ENCODE measurements at places on chromosomes 7 and 10.

DNA sequence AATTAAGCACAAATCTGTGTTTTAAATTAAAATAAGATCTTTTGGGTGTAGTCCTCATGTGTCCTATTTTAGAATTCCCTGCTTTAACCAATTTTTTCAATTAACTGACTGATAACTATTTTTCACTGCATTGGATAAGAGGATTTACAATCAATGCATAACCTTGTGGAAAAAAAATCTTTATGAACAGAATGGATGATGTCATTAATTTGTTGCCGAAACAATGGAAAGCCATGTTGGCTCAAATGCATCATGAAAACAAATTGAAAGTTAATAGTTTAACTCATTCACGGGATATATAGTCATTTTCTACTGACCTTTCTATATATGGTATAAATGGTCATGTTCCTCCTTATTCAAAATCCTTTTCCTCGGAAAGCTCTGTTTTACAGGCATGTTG is 82.3 kb downstream of the PRLHR start:
- DNase-seq = no peak

DNA sequence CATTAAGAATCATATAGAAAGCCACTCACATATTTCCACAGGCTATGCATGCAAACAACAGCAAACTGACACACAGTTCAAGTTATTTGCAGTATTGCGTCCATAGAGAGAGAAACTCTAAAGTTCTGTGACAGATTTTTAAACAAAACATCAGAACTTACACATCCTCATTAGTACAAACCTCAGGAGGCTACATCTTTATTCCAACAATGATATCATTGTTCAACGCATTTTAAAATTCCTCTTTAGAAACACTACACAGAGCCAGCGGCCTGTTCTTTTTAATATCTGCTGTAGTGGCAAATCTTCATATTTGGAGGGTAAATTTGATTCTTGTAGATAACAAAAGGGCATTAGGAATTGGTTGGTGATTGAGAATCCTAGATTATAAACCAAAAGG is 55.9 kb upstream of the NFE2L3 start:
- no peak for DNase-seq

GRCh38 chr10:48845512-48845911 is 94.1 kb downstream of the LRRC18 start:
- no peak for DNase-seq

DNA sequence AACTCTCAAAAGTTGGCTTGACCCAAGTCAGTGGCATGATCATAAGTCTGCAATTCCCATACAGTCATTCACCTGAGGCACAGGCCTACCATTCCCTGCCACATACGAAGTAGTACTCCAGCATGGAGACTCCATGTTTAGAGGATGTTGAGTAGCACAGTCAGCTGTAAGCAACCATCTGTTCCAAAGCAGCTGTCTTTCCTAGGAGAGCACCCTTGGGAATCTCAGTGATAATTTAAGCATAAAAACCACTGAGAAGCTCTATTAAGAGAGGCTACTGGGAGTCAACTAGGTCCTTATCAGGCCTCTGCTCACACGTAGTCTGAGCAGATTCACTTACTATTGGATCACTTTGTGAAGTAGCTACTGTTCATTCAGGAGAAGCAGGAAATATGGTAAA is 61.6 kb upstream of the UNC5B start:
- DNase-seq = no peak

DNA sequence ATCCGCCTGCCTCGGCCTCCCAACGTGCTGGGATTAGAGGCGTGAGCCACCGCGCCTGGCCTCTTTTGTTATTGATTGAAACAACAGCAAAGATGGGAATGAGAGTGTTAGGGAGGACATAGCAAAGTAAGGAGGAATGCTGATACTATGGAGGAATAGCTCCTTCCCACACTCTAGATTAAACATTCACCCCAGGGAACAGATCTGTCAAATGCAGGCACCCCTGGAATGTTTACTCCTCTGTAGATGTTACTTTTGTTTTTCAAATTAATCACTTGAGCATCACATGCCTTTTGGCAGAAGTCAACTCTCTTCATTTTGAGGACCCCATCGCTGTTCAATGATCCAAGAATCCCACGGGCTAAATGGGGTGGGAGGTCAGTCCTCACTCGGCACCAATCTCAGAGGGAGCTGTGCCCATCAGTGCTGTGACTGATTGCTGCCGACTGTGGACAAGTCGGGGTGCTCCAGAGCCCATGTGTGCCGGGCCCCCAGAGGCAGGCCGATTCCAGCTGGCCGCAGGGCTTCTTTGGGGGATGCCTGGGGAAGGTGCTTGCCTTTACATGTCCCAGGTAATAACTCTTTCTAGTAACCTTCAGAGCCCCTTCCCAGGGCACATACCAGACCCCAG is 10.2 kb upstream of the COBL start:
- no peak for DNase-seq

GRCh38 chr7:85641331-85641730 is 454.5 kb upstream of the SEMA3D start:
- DNase-seq = no peak

- DNase-seq = no peak
Observed at GRCh38 chr7:44073664-44074348, 8.4 kb upstream of the PGAM2 start.

DNA sequence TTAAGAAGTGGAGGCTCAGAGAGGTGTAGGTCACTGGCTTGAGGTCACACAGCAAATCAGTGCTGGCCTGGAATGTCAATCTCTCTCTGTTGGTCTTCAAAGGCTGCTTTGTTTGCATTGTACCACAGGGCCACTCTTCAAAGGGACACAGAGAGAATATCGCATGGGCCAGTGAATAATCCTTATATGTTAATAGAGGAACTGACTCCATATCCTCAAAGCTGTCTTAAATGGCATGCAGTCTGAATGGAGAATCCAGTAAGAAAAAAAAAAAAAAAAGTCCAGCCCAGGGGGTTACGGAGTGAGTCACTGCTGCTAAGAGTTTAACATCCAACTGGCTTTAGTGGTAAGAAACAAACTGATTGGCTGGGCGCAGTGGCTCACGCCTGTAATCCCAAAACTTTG is 54.1 kb downstream of the NRAP start:
- no peak for DNase-seq

GRCh38 chr10:78082636-78083035 is 49.0 kb downstream of the RPS24 start:
- no peak for DNase-seq

DNA sequence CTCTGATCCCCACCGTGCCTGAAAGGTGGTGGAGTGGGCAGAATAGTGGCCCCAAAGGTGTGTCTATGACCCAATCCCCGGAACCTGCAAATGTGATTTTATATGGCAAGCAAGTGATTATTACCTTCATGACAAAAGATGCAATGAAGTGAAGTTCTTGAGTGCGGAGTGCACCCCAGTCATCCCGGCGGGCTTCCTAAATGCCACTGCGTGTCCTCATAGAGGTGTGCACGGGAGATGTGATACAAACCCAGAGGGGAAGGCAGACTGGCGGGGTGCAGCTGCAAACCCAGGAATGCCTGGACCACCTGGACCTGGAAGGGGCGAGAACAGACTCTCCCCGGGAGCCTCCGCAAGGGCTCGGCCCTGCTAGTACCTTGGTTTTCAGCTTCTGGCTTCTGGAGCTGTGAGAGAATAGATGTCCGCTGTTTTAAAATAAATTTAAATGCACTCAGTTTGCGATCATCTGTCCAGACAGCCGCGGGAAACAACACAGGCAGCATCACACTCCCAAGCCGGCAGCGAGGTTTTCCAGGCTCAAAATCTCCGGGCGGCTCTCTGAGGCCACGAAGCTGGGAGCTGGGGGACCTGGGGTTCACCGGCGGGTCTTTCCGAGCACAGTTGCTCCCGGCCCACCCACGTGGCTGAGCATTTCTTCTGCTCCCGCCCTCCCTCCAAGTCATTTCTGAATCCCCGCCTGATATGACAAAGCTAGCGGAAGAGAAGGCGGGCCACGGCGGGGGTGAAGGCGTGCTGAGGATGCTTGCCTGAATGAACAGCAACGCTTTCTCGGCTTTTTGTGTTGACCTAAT is 50.4 kb upstream of the EBF3 start:
- DNase-seq = no peak

GRCh38 chr10:35194906-35195305 is 68.3 kb downstream of the CREM start:
- DNase-seq = peak; percentile 34

DNA sequence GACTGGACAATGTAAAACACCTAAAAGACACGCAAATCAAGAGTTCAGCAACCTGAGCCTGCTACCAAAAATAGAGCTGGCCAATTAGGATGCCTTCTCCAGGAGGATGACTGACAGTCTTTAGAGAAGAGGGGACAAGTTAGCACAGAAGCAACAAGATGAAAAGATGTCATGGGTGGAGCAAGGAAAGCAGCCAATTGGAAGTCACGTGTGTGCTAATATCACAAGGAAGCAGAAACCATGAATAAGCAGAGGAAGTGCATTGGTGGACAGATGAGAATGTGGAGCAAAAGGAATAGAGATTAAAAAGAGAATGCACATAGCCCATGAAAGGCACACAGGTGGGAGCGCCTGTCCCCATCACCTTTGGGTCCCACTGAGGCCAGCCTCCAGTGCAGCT is 148.1 kb downstream of the SLC25A13 start:
- DNase-seq = no peak

GRCh38 chr7:2959103-2959680 is 84.5 kb downstream of the CARD11 start:
- no peak for DNase-seq

GRCh38 chr10:69749178-69750010 is 52.3 kb upstream of the COL13A1 start:
- DNase-seq = no peak

DNA sequence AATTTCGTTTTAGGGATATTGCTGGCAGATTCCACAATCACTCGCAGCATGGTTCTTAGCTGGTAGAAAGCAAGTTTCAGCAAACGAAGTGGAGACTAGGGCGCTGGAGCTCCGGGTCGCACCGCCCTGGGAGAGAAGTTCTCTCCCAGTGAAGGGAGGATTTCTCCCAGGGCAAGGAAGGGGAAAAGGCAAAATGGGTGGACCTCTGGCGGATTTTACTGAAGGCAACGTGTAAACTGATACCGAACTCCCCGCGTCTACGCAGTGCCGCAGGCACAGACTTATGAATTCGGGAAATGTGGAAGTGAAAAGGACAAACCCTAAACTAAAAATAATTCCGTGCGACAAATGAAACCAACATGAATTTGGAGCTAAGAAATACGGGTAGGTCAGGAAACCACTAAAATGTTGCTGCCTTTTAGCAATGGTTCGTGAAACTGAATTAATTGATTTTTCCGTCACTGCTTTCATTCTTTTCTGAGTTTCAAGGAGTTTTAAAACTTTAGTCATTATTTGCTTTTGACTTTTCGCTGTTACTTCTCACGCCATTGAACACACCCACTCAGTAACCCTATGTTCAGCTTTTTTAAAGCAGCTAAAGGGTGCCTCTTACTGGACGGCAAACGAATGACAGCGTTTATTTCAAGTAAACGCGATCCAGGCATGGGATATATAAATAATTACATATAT is at the start of gene MYOF:
Gene MYOF, minus strand, starts transcription at position 190 of the 690 bp plus-strand sequence. Its CDS starts 140 bp downstream, at position 50.
- peak; percentile 64 for DNase-seq

DNA sequence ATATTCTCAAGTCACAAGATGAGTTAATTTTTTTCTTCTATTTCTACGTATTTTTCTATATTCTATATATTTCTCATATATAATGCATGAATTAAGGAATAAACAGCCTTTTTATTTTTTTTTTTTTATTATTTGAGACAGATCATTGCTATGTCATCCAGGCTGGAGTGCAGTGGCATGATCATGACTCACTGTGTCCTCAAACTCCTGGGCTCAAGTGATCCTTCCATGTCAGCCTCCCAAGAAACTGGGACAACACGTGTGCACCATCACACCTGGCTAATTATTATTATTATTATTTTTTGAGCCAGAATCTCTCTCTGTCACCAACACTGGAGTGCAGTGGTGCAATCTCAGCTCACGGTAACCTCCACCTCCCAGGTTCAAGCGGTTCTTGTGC is 1.5 kb downstream of the CLDN12 start:
- no peak for DNase-seq

- no peak for DNase-seq
Observed at GRCh38 chr7:155402941-155403340, 55.0 kb upstream of the EN2 start.

GRCh38 chr7:70018700-70019099 is 420.4 kb downstream of the AUTS2 start:
- DNase-seq = no peak

GRCh38 chr10:132399117-132400035 is 2.4 kb downstream of the PWWP2B start:
- DNase-seq = no peak

DNA sequence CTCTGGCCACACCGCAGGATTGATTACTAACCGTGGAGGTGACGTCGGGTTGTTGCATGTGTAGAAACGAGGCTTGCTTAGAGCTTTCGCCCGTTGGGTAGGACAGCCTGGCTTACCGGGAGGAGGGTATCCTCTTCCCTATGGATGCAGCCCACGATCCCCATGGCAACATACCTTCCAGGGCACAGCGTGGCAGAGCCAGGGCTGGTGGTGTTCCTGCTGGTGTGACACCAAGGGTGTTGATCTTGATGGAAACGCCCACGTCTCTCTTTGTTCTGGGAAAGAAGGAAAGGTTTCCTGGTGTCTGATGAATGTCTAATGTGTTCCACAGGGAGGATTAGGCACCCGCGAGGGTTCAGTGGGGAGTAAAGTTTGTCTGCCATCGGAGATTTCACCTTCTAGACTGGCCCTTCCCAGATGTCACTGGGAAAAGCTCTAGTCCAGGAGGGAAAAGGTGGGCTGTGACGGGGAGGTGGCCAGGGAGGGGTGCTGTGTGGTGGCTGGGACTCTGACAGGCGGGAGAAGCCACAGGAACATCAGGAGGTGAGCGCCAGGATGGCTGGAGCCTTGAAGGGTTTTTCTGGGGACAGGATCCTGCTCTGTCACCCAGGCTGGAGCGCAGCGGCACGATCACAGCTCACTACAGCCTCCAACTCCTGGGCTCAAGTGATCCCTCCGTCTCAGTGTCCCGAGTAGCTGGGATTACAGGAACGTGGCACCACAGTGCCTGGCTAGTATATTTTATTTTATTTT is 102.1 kb downstream of the CUX1 start:
- no peak for DNase-seq

DNA sequence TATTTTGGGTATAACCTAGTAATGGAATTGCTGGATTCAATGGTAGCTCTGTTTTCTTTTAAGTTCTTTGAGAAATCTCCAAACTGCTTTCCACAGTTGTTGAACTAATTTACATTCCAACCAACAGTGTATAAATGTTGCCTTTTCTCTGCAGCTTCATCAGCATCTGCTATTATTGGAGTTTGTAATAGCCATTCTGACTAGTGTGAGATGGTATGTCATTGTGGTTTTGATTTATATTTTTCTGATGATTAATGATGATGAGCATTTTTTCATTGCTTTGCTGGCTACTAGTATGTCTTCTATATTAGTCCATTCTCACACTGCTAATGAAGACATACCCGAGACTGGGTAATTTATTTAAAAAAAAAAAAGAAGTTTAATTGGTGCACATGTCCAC is 248.6 kb upstream of the MAGI2 start:
- DNase-seq = no peak

DNA sequence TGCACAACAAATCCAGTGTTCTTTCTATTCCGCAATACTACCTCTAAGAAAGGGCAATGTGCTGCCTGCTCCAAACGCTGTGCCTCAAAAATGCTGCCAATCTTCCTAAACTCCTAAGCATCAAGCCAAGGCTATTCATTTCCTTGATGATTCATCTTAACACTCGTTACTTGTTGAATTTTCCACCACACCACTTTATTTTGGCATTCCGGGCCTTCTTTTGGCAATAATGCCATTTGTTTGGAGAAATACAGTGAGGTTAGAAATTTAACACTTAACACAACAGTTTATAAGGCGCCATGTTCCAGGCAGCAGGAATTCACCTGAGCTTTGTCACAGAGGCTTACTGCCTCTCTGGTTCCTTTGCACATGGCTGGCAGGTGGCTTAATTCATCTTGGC is 82.6 kb upstream of the ABCB5 start:
- DNase-seq = no peak

- DNase-seq = no peak
Observed at GRCh38 chr10:97180986-97181385, 4.8 kb downstream of the SLIT1 start.

Measured in CD4-positive, alpha-beta T cell treated with Interleukin-6 at 100 ng/mL for 8 hours (primary cell).